Suppressor macrophage treated with lipopolysaccharide for 1 hour (primary cell): ENCODE measurements at places on chromosomes 6 and 20.

GRCh38 chr20:33352258-33353012 lies 48.9 kb downstream of the CDK5RAP1 start:
- no peak for DNase-seq

- DNase-seq, result no peak
Measured at GRCh38 chr6:69370763-69371162, 426.0 kb downstream of the LMBRD1 start.

- peak; percentile 26 for DNase-seq
Measured at GRCh38 chr20:44552950-44553908, 29.1 kb upstream of the PKIG start.

DNA sequence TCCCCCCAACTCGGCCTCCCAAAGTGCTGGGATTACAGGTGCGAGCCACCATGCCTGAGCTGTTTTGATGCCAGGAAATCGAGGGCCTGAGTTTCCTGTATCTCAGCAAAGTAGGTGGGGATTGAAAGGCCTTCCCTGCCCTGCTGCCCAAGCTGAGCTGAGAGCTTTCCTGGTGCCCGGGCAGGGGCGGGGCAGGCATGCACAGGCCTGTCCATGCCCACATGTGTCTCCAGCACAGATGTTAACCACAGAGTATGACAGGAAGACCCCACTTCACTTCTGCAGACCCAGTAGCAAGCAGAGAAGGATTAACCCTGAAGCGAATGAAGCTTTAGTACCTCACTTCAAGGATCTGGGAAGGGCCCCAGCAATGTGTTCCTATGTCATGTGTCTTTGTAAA lies 66.0 kb downstream of the GPR6 start:
- DNase-seq, result no peak

DNA sequence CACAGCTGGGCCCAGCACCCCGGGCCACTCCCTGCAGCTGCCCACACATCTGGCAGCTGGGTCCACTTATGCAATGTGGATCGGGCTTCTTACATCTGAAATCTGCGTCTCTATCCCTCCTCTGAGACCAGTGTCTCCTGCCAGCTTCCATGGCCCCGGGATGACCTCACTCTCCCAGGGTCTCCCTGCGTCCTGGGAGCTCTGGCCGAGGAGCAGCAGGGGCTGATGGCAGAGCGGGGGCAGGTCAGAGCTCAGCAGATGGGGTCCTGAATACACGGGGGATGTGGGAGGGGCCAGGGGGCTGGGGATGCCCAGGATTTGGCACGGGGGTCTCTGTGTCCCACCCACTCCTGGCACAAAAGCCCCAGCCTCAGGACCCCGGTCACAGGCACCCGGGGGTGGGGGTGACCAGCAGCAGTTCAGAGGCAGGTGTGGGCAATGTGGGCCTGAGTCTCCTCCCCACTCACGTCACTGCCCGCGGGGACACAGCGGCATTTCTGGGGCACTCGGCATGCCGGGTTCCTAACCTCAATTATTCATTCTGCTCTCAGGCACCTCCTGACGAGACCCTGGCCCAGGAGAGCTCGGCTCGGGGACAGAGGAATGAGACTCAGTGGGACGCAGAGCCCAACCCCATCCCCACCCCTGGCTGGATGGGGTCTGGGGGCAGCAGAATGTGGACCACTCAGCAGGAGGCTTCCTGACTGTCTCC lies 16.4 kb downstream of the CHRNA4 start:
- no peak for DNase-seq

- no peak for DNase-seq
Measured at GRCh38 chr6:132446141-132446854, 45.0 kb upstream of the MOXD1 start.

- peak; percentile 52 for DNase-seq
Measured at GRCh38 chr6:73451223-73452106, 632 bp downstream of the CGAS start.

- no peak for DNase-seq
Measured at GRCh38 chr20:10603971-10604864, 69.6 kb downstream of the JAG1 start.

DNA sequence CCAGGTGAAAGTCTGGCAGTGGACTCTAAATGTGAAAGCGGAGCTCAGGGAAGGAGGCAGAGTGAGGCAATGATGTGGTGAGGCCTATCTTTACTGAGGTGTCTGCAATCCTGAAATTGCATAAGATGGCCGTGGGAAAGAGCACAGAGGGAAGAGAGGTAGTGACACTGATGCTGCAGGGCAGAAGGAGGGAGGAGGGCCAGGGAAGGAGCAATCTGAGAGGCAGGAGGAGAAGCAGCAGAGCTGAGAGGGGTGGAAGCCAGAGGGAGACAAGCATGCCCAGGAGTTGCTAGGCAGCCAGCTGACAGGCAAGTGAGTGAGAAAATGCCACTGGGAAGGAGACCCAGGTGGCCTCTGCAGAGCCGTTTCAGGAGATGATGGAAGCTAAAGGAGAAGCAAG lies 97.4 kb upstream of the CNR1 start:
- peak; percentile 6 for DNase-seq

DNA sequence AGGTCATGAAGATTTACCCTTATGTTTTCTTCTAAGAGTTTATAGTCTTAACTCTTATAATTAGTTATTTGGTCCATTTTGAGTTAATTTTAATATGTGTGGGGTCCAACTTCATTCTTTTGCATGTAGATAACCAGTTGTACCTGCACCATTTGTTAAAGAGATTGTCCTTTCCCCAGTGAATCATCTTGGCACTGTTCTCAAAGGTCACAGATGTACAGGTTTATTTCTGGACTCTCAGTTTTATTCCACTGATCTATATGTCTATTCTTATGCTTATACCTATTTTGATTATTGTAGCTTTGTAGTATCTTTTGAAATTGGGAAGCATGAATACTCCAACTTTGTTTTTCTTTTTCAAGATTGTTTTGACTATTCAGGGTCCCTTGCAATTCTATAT lies 44.1 kb downstream of the ZHX3 start:
- DNase-seq, result no peak
